ENCODE measurements at places on chromosomes 2 and 18.
A peak's percentile ranks its signal among the peaks of the same experiment; 100 is the strongest.

DNA sequence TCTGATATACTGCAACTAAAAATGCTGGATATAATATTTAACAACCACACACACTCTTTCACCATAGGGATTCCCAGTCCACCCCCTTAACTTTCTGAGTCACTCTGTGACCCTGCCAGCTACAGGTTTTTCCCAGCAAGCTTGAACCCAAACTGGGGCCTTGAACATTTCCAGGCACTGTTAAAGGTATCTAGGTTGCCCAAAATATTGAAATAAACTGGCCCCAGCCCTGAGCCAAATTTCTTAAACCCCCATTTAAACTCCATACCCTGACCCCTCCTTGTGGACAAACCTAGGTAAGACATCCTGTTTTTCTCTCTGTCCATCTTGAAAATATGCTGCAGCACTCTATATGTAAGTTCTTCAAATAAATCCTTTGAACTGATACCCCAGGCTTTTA lies 19.7 kb upstream of the DCTN1 start:
- DNase-seq, result no peak

GRCh38 chr2:53028225-53028624 lies 739.4 kb upstream of the CHAC2 start:
- DNase-seq, result peak; percentile 52

DNA sequence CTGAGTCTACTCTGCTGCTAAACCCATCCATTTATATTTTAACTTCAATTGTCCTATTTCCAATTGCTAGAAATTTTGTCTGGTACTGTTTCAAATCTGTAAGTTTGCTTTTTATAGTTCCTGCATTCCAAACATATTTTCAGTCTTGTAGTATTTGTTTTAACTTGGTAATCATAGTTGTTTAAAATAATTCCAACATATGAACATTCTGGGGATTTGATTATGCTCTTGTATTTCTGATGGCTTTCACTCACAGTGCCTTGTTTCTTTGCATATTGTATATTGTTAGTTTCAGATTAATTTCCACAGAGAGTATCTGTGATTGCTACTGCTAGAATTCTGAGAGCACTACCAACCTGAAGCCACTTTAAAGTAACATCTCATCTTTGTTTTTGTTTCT lies 202.4 kb downstream of the ETAA1 start:
- DNase-seq, result no peak

GRCh38 chr18:23209031-23209430 lies 73.7 kb downstream of the CABLES1 start:
- DNase-seq, result no peak

- DNase-seq, result no peak
These were observed 201.2 kb downstream of the CDCA7 start for GRCh38 chr2:173555833-173556232.

GRCh38 chr18:67652288-67652687 lies 135.8 kb upstream of the DSEL start:
- DNase-seq, result no peak

GRCh38 chr18:3209859-3210569 lies 9.8 kb downstream of the MYOM1 start:
- DNase-seq, result no peak

- DNase-seq, result no peak
These were observed 1.9 kb upstream of the CYP27A1 start for GRCh38 chr2:218780046-218780445.

DNA sequence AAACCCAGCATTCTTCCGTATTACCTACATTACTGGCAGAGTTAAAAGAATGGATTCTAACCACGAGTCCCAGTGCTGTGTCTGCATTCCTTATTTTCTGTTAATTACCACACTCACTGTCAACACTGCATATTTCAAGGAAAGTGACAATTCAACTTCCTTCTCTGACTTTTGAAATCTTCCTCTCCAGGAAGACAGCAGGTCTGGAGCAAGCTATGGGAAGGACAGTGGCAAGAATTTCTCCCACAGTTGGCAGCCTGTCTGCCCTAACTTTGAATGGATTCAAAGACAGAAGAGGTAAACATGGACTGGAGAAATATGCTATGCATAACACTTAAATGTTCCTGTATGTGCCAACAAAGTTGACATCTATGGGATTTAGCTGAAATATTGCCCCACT lies 700.5 kb upstream of the CHAC2 start:
- no peak for DNase-seq
